ENCODE measurements at places on chromosomes 12 and 14. TPM values are rescaled to one million over a fixed set of nuclear protein-coding genes. Genes with fewer than 3 reads are reported as not detected.

CLEC2D gene
- 1.5 TPM for total RNA-seq

ZFP36L1 gene
- 14.1 TPM for total RNA-seq

PLEK2 gene
- 5.9 TPM for total RNA-seq

CLEC4C gene
- total RNA-seq = not detected

RTL1 gene
- not detected for total RNA-seq

MYO1H gene
- not detected for total RNA-seq

DNA sequence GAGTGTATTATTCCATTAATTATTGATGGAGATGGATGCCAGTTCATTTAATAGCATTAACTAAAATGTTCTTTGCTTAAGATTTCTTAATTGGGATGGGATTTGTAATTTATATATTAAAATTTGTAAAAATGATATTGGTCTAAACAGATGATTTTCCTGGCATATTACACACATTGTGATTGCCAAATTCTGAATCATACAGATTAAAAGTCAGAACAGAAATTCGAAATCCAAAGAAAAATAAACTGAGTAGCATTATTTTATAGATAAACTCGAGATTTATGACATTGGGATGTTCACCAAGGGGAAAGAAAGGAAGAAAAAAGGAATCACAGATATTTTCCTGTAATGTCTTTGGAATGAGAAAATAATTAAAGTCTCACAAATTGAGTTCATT lies 481.1 kb downstream of the CCER1 start:
- DNase-seq = no peak

DNA sequence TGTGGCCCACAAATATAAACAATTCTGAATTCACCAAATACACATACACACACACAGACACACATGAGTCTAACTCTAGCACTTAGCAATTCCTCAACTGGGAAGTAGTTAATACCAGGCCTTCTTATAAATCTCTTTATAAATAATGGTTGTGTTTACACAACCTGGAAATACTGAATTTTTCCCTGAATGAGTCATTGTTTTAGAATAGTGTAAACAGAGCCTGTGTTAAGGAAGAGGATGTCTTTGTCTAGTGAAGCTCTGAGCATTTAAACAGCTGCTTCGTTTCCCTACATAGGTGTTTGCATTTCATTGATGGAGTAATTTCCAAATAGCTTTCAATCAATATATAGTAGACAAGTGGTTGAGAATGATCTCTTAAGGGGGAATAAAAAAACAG lies 218.8 kb downstream of the BTG1 start:
- no peak for DNase-seq

DNA sequence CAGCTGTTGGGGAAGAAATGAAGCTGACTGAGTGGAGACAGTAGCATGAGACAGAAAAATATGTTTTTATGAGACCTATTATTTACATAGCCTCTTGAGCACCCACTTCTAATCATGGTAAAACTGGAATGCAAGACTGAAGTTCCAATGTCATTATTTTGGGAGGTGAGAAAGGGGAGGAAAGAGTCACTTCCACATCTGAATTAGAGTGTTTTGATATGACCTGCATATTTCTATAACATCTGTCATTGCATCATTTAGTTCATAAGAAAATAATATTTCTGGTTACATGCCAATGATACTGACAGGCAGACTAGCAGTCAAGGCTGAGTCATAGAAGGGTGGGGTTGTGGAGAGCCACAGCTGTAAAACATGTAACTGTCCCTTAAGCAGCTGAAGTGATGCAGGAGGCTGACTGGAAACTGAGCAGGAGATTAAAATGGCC lies 26.7 kb downstream of the NTN4 start:
- DNase-seq = peak; percentile 87

- DNase-seq = no peak
These were observed 98.8 kb upstream of the NTF3 start for GRCh38 chr12:5333096-5333495.

DNA sequence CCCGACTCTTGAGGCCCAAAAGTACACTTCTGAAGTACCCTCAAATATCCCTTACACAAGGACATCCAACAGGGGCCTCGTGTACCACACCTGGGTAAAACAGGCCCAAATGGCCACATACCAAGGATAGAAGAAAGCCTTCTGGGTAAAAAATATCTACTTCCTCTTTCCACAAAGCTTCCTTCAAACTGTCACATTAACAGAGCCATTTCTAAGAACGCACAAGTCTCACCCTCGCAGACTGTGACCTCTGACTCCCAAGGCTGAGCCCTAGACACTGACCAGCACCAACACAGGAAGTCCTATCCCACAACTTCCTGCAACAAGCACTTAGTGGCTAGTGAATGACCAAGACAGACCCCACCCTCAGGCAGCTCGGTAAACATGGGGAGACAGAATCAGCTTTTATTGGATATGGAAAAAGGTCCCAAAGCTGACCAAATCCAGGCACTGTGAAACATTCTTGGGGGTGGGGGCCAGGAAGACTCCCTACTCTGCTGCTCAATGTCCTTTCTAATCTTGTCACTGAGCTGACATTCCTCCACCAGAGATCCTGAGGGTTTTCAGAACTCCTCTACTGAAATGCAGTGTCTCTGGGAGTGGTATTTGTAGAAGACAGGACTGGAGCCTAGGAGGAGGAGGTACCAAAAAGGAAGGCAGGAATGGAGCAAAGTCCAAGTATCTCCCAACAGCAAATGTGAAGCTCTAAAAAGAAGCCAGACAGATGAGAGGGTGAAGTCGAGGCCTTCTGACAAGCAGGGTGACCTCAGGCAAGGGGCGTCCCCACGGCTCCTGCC lies 15.9 kb downstream of the KCTD10 start:
- no peak for DNase-seq

- DNase-seq = no peak
These were observed 651.5 kb downstream of the FSCB start for GRCh38 chr14:43855556-43855955.

GRCh38 chr14:72852194-72852593 lies 41.7 kb downstream of the DPF3 start:
- DNase-seq = no peak

DNA sequence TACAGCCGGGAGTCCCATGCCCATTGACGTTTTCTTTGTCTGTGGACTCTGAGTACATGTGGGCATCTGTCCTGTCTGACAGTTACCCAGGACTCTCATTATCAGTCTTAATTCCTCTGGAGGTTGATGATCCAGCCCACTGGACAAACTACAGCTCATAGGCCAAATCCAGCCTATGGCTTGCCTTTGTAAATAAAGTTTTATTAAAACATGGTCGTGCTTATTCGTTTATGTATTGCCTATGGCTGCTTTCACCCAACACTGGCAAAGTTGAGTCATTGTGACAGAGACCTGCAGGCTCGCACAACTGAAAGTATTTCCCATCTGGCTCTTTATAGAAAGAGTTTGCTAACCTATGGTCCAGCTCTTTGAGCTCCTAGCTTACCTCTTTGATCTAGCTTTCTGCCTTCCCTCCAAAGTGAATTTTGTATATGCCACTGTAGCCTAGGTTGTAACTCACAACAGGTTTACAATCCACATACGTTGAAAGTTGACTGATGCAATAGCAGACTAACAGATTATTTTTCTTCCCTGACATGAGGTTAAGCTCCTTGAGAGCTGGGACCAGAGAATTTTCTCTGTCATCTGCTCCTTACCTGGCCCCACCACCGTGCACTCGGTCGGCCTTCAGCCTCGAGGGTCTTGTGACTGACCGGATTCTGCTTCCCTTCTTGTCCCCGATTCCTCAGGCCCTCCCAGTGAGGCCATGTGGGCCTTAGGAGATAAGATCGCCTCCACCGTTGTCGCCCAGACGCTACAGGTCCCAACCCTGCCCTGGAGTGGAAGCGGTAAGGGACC lies 57.3 kb downstream of the ACACB start:
- DNase-seq = no peak

DNA sequence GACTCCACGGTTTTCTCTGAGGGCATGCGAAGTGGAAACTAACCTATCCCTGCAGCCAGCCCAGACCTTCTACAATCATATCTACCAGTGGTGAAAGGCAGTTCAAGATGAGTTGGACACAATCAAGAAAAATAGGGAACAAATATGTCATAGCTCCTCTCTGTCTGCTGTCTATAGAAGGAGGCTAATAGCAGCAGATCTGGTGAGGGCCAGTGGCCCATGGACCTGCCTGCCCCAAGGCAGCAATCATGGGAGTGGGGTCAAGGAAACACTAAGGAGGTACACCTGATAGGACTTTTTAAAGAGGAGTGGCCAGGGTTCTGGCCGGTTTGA lies 149.5 kb downstream of the PRKCH start:
- no peak for DNase-seq

GRCh38 chr12:120748242-120748641 lies 22.6 kb downstream of the ACADS start:
- DNase-seq = no peak

- DNase-seq = no peak
These were observed 38.5 kb downstream of the PTGER2 start for GRCh38 chr14:52352569-52352968.

DNA sequence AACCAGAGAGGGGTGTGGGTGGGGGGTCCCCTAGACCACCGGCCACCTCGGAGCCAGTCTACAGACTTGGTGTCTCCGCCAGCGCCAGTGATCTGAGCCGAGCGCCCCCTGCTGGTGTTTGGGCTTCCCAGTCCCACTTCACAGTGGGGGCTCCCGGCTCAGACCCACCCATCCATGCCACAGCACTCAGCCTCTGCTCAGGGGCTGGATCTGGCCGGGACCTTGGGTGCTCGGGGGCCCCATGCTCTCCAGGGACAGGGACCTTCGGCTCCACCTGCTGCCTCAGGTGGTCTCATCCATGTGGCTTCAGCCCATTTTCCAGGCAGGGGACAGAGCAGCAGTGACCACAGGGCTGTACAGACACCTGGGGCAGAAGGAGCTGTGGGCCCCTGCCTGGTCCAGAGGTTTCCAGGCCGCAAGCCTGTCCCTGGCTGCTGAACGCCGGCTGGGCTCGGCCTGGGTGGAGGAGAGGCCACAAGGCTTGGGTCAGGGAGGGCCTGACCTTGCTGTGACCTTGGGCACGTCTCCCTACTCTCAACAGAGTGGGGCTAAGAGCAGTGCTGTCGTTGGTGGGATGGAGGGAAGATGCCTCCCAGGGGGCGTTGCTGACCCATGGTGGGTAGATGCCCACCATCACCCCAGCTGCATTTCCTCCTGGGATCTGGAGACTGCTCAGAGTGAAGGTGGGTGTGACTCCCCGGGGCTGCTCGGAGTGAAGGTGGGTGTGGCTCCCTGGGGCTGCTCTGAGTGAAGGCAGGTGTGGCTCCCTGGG lies 86.3 kb downstream of the KIF26A start:
- no peak for DNase-seq

Data from NCI-H460 (cell line).